ENCODE measurements at places on chromosomes 12 and 14.

- DNase-seq, result no peak
These were observed 338.2 kb downstream of the TRHDE start for GRCh38 chr12:72610342-72610741.

- no peak for DNase-seq
These were observed 59.2 kb downstream of the PPFIBP1 start for GRCh38 chr12:27583057-27583797.

GRCh38 chr12:6987956-6988553 is 17.3 kb downstream of the EMG1 start:
- no peak for DNase-seq

GRCh38 chr14:35915185-35915584 is 89.0 kb downstream of the BRMS1L start:
- no peak for DNase-seq

- DNase-seq, result no peak
These were observed 78.4 kb downstream of the MOK start for GRCh38 chr14:102226356-102227125.

DNA sequence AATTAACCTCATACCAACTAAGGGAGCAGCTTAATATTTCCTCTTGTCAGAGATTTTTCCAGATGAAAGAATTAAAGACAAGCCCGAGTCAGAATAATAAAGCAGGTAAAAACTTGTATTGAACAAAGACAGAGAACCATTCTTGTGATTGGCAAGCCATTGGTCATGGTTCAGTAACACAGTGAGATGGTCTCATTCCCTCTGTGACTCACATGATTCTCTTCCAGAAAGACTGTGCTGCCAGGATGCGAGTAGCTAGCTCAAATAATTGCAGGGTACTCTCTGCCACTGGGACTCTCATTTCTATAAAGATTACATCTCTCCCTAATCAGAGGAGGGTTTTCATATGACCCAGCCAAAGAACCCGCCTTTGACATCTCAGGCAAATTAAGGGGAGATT is 179.4 kb downstream of the PHLDA1 start:
- DNase-seq, result no peak

DNA sequence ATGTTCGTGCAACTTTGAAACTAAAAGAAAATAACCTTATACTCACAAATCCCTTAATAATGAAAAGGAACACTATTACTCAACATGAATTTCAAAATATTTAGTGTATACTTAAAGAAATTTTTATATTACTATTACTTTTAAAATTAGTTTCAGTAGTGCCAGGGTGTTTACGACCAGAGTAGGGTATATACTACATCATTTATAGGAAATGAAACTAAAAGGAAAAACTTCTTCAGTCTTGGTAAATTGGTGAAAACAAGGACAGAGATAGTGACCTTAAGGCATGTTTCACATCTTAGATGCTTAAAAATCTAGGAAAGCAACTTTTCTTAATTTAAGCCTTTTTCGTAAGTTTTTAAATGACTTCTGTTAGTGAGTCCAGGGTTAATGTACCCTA is 4.5 kb downstream of the USP15 start:
- DNase-seq, result no peak

- no peak for DNase-seq
These were observed 7.5 kb upstream of the LRP1-AS start for GRCh38 chr12:57154804-57155434.

DNA sequence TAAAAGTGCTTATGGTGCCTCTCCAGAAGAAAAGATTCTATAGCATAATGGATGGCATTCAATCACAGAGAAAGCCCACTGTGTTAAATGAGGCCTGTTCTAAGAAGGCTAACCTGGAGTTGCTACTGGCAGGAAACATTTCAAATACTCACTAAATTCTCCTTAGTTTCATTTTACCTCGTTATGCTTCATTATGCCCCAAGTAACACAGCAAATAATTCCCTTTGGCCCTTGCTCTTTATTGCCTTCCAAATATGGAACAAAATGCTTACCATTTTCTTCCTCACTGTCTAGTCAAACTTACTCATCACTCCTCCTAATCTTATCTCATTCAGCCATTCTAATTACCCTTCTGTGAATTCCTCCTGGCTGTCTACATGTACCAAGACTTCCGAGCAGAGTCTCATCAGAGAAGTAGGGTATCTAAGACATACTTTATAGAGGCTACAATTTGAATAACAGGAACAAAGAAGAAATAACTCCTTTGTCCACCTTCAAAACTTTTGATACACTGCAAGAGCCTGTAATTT is 292.1 kb upstream of the CLEC14A start:
- DNase-seq, result no peak

DNA sequence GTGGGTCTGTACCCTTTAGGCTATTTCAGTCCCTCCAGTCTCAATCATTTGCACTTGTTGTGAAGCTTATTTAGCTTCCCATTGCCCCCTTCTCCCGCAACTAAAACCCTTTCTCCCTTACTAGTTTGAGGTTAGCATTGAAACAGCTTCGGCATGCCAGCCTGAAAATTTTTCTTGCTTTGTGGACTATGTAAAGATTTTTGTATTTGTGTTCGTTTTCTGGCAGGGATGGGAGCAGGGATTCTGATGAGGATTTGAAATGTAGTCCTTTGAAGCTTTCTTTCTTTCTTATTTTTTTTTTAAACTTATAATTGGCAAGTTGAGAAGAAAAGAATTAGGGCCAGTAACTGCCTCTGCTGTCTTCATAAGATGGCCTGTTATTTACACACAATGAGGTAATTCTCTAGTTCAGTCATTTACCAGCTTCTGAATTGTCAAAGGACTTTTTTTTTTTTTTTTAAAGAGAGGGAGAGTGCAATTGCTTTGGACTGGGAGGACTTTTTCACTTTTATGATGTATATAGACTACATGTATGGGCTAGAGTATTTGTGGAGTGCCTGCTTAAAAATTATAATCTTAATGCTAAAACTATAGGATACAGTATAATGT is 29.0 kb downstream of the PALS1 start:
- DNase-seq, result no peak

- no peak for DNase-seq
These were observed 295.7 kb downstream of the CACNA1C start for GRCh38 chr12:2348482-2348852.

DNA sequence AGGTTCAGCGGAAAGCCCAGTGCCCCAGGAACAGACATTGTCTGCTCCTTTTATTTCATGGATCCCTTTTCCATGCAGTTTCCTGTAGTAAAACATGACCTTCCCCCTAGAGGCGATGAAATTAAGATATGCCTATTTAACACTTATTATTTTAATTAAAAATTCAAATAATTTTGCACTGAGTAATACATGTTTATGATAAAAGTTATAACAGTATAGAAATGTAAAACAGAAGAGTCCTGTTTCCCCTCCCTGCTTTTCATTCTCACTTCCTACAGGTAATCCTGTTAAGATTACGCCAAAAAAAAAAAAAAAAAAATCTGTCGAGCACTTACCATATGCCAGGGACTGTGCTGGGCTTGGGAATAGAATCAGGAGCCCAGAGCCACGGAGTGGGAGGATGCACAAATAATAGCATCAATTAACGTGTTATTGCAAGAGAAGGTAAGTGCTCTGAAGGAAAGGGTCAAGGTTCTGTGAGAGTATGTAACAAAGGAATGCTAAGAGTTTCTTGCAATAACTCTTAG is 830 bp upstream of the LPCAT3 start:
- no peak for DNase-seq

- DNase-seq, result no peak
These were observed 8.4 kb upstream of the PPP4R4 start for GRCh38 chr14:94165744-94166143.

DNA sequence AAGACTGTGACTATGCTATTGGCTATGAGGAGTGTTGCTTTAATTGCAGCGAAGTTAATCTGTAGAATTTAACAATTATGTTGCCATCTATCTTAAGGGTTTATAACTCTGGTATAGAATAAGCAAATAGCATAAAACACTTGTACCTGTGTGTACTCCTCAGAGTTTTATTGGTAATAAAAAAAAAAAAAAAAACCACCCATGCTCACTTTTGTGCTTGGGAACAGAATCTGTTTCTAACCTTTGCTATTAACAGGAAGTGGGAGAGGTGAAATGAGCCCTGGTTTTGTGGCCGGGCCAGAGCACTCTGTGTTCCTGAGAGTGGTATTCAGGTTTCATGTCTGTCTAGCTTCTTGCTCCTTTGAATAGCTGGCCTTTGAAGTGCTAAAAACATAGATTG is 53.1 kb downstream of the PDE3A start:
- no peak for DNase-seq

GRCh38 chr14:68085742-68086141 is 266.2 kb downstream of the RAD51B start:
- DNase-seq, result no peak

GRCh38 chr12:92828565-92828964 is 100.5 kb downstream of the EEA1 start:
- DNase-seq, result no peak

DNA sequence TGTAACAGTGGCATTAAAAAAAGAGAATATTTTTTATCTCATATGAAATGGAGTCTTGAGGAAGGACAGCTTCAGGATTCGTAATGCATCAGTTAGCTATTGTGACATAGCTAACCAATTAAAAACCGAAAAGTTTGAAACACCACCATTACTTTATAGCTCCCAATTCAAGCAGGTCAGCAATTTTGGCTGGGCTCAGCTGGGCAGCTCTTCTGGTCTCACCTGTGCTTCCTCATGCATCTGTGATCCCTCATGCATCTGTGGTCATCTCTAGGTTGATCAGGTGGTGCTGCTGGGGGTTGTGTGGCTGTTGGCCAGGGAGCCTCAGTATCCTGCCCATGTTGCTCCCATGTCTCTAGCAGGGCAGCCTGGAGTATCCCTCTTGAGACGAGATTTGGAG is 76.7 kb upstream of the KCNA1 start:
- no peak for DNase-seq

GRCh38 chr12:30010071-30011052 is 226.6 kb upstream of the TMTC1 start:
- DNase-seq, result no peak

GRCh38 chr14:100729982-100730381 is 3.3 kb downstream of the DLK1 start:
- DNase-seq, result no peak

DNA sequence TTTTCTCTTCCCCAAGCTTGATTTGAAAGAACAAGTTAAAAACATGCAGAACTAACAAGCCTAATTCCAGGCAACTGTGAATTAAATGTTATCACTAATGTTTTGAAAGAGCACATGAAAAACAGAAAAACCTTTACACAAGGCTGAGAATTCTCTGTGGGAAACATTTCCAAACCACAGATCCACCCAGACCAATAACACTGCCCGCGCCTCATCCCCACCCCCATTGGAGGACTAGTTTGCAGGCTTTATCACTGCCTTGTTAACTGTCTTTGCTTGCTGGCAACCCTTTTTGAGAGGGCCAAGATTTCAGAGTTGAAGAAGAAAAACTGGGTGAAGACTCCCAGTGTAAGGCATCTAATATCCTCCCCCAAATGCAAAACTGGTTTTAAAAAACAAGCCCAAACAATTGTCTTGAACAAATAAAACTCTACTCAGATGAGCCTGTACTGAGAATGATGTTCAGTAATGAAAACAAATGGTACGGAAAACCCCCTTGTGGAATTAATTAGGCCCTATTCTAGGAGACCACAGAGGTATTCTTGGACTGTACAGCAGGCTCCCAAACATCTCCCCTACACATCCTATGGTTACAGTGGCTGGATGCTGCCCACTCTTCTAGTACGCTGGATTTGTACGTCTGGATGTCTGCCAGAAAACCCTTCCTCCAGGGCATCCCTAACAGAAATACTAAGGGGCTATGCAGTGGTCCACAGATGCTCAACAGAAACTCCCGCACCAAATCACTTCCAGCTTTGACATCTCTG is 5.8 kb downstream of the MAX start:
- no peak for DNase-seq

DNA sequence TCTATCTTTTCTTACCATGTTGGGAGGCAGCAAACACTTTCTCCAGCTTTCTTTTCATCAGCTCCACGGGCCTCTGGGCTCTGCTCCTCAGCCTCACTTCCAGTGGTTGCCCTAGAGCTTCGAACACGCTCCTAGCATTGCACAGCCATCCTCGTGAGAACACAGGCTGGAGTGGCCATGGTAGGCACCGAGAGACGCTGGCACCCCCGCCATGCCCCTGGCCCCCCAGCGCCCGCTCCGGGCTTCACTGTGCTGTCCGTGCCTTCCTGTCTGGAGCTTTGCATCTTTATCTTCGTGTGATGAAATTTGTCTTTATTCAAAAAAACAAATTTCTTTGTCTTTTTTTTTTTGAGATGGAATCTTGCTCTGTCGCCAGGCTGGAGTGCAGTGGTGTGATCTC is 352.2 kb downstream of the TMEM121 start:
- no peak for DNase-seq

DNA sequence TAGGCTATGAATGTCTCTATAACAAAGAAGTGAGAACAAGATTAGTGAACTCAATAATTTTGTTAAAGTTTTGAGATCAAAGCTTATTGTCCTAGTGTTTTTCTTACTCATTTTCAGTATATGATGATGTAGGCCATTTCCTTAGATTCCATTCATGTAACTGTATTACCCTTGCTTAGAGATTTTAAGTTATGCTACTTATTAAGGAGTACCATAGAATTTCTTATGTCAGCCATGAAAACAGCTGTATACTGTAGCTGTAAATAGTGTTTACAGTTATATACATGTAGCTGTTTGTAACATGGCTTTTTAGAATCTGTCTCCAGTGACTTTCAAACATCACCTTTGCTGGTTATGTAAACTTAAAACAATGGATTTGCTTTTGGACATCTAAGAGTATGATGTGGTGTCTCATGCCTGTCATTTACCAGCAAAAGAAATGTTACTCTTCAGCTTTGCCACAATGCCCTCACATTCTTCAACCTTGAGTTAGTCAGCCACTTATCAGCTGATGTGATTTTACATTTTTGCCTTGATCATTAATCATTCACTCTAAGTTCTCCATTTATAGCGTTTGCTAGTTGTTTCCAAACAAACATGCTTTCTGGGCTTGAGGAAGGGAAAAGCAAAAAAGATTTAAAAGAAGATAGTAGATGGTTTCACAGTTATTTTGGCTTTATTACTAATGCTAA is 55.5 kb downstream of the SLC16A7 start:
- DNase-seq, result no peak

GRCh38 chr14:69317780-69318179 is 57.8 kb downstream of the GALNT16 start:
- no peak for DNase-seq

DNA sequence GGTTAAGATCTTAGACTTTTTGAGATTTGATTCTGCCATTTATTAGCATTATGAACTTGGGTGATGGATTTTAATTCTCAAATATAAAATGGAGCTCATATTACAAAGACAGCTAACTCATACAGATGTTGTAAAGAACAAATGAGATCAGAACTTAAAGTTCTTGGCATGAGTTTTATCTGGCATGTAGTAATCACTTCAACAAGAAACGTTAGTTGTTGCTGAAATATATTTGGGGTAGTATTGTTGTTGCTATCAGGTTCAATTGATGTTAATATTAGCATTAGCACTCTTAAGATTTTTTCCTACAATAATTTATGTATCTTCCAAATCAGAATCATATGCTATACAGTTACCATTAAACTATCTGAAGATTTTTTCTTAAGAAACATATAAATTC is 71.0 kb downstream of the SLC6A15 start:
- DNase-seq, result no peak

Data from GM12878 (cell line).